Smooth muscle cell of the pulmonary artery (primary cell): ENCODE measurements at places on chromosomes 12 and 14. TPM values are rescaled to one million over a fixed set of nuclear protein-coding genes. Genes with fewer than 3 reads are reported as not detected.

Gene OAS1
- 1.2 and 1.5 TPM in 2 replicates for total RNA-seq

Gene FGD6
- total RNA-seq = 4.2 and 9.8 TPM in 2 replicates

Gene POTEG
- not detected in 2 replicates for total RNA-seq

Gene TAS2R9
- total RNA-seq = not detected in 2 replicates

Gene MDGA2
- not detected in 2 replicates for total RNA-seq

Gene ERP27
- not detected in 2 replicates for total RNA-seq

Gene EML5
- 0.13 and 0.20 TPM in 2 replicates for total RNA-seq

Gene RNASE7
- not detected in 2 replicates for total RNA-seq

Gene KRT6C
- total RNA-seq = 0.07 TPM in 1 of 2 replicates, not detected in the other

Gene TGFB3
- 12.0 and 21.3 TPM in 2 replicates for total RNA-seq

Gene CCDC184
- total RNA-seq = 1.9 and 2.2 TPM in 2 replicates

Gene C12orf60
- 0.59 and 0.72 TPM in 2 replicates for total RNA-seq

Gene INHBE
- 2.0 and 2.1 TPM in 2 replicates for total RNA-seq

Gene DGLUCY
- 44.7 and 46.1 TPM in 2 replicates for total RNA-seq

Gene IAPP
- 0.10 TPM in 1 of 2 replicates, not detected in the other for total RNA-seq

Gene BEST3
- total RNA-seq = not detected in 2 replicates

Gene FAM90A1
- total RNA-seq = 0.13 TPM in 1 of 2 replicates, not detected in the other

Gene STAC3
- 0.26 and 0.33 TPM in 2 replicates for total RNA-seq

Gene ZFHX2
- total RNA-seq = 0.52 and 0.83 TPM in 2 replicates

Gene C3AR1
- 0.07 and 0.17 TPM in 2 replicates for total RNA-seq

Gene SLCO1C1
- total RNA-seq = 0.63 and 2.0 TPM in 2 replicates

Gene ZNF384
- total RNA-seq = 16.4 and 16.8 TPM in 2 replicates

Gene STAB2
- total RNA-seq = 0.33 TPM in 1 of 2 replicates, not detected in the other

Gene SLC4A8
- total RNA-seq = 1.6 and 5.4 TPM in 2 replicates

Gene CMKLR1
- 2.9 and 5.4 TPM in 2 replicates for total RNA-seq

Gene CLEC4C
- total RNA-seq = not detected in 2 replicates

Gene NEUROD4
- total RNA-seq = not detected in 2 replicates

Gene SRGAP1
- 17.6 and 18.4 TPM in 2 replicates for total RNA-seq
